ENCODE measurements at places on chromosomes 4 and X. TPM values are rescaled to one million over a fixed set of nuclear protein-coding genes. Genes with fewer than 3 reads are reported as not detected.

- peak overlapping the region; percentile 23 for H3K4me3 ChIP-seq
- no peak overlapping the region for H3K27ac ChIP-seq
- no peaks in the 10 kb centered on the region for H3K36me3 ChIP-seq
Observed at GRCh38 chrX:77446029-77446585, 1.1 kb upstream of the FGF16 start.

GRCh38 chr4:185142912-185143600 is at the start of gene SLC25A4:
Gene SLC25A4, plus strand, starts transcription at chr4:185143266. Its CDS starts 107 bp downstream, at chr4:185143373.
- peak; percentile 75 for DNase-seq
- H3K4me1 ChIP-seq, result peaks cover 6% of the 10 kb centered on the region
- H3K27me3 ChIP-seq, result peaks cover 64% of the 10 kb centered on the region
- H3K27ac ChIP-seq, result no peak within 1 kb of the TSS
- H3K36me3 ChIP-seq, result no peaks in the 10 kb centered on the region

DNA sequence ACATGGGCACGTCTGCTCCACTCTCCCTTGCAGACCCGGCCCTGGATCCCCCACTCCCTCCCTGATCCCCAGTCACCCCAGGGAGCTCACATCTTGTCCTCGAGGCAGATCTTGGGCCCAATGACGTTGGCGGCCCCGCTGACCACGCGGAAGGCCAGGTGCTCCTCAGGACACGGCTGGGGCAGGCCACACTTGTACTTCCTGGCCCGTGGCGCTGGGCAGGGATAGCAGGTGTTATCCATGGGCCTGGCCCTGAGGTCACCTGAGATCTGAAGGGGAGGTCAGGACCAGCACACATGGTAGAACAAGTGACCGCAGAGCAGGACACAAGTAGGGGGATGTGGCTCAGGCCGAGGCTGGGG is 7.7 kb downstream of the FAM3A start:
- peaks cover 19% of the 10 kb centered on the region for H3K36me3 ChIP-seq
- no peak overlapping the region for H3K27ac ChIP-seq
- peaks cover 14% of the 10 kb centered on the region for H3K4me1 ChIP-seq
- DNase-seq, result no peak
- no peaks in the 10 kb centered on the region for H3K27me3 ChIP-seq

GRCh38 chr4:110982486-110982885 is 359.6 kb upstream of the PITX2 start:
- no peak for DNase-seq
- no peaks in the 10 kb centered on the region for H3K36me3 ChIP-seq
- H3K27ac ChIP-seq, result no peak overlapping the region
- no peaks in the 10 kb centered on the region for H3K4me1 ChIP-seq
- no peaks in the 10 kb centered on the region for H3K27me3 ChIP-seq

The TMSB15A gene
- polyA plus RNA-seq, result 1.3 TPM

The RTL3 gene
- 0.05 TPM for polyA plus RNA-seq
